ENCODE measurements at places on chromosomes 3 and 15.

DNA sequence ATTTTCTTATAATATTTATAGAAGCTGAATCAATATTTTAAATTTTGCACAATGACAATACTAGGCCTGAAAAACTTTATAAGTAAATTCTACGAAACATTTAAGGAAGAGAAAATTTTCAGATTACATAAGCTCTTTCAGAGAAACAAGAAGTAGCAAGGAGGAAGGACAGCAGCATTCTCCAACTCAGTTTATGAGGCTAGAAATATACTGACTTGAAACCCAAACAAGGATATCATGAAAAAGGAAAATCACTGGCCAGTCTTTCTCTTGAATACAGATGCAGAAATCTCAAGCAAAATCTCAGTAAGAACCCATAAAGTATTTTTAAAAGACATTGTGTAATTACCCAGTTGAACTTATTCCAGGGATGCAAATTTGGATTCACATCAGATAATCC lies 121.3 kb downstream of the STAC start:
- no peak for DNase-seq

- DNase-seq, result no peak
Measured at GRCh38 chr3:161576714-161577510, 80.3 kb downstream of the OTOL1 start.

GRCh38 chr3:49410846-49411534 lies 786 bp downstream of the RHOA start:
- no peak for DNase-seq

- no peak for DNase-seq
Measured at GRCh38 chr3:31488475-31489017, 44.2 kb upstream of the STT3B start.

DNA sequence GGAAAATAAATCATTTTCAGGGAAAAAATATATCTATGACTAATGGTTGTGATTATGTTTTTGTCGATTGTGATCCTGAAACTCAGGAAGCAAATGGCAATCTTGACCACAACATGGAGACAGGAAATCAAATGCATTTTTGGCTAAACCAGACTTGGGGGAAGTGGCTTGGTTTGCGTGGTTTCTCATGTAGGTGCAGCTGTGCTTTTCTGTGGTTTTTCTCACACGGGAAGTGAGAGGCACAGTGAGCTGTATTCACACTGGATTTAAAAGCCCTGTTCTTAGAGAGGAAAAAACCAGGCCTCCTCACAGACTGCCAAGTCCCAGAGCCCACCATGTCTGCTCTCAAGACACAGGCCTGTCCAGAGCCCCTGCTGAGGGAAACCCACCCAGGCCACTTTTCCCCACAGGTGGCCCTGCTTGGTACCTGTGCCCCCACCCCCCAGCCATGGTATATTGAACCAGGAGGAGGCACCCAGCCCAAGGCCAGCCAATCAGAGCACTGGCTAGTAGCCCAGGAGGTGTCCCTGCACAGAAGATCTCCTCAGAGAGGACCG lies 46.1 kb downstream of the BTD start:
- DNase-seq, result peak; percentile 99

DNA sequence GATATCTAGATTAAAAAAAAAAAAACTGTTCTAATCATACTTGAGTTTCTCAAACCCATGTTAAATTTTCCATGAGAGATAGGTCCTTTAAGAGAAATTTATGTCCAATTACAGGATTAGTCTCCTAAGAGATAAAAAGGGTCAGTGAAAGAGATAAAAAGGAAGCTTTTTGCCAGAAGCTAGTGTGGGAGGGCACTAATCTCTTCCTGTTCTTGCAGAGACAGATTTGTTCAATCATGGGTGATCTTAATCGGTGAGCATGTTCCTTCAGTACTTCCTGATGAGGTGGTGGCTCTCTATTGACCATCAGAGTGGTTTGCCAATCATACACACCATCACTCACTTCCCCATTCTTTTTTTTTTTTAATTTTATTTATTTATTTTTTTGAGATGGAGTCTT lies 16.9 kb upstream of the LPP start:
- no peak for DNase-seq

GRCh38 chr15:31130576-31131237 lies 29.2 kb upstream of the TRPM1 start:
- no peak for DNase-seq

DNA sequence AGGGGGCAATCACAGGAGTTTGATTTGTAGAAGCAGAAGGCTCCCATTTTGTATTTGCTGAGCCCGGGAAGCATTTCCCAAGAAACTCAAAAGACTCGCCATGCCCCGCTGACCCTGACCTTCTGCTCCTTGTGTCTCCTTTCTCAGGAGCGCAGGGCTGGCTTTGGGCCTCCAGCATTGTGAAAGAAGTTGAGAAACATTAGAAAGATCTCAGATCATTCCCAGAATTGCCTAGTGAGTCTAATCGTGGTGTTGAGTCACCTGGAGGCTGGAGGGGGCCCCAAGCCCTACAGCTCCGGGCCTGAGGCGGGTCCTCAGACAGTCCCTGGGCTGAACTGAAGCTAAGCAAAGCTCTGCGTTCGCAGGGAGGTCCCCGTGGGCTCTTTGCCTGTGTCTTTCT lies 10.9 kb upstream of the PIGZ start:
- DNase-seq, result peak; percentile 69

- DNase-seq, result peak; percentile 53
Measured at GRCh38 chr15:100753503-100753902, 126.1 kb upstream of the ALDH1A3 start.

DNA sequence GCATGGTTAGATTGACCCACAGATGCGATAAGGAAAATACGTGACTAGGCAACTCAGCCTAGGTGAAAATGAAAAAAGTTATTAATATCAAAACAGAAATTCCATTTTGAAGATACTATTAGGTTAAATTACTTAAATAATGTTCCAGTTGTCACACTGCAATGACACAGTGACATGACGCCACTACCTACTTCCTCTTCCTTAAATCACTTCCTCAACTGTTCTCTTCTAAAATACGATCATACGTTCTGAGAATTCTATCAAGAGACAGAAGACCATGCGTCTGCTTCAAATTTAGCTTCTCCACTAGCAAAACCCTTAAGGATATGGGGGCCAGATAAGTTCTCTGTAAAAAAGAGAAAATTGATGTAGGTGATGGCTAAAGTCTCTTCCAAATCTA lies 18.2 kb downstream of the CMTM6 start:
- no peak for DNase-seq

DNA sequence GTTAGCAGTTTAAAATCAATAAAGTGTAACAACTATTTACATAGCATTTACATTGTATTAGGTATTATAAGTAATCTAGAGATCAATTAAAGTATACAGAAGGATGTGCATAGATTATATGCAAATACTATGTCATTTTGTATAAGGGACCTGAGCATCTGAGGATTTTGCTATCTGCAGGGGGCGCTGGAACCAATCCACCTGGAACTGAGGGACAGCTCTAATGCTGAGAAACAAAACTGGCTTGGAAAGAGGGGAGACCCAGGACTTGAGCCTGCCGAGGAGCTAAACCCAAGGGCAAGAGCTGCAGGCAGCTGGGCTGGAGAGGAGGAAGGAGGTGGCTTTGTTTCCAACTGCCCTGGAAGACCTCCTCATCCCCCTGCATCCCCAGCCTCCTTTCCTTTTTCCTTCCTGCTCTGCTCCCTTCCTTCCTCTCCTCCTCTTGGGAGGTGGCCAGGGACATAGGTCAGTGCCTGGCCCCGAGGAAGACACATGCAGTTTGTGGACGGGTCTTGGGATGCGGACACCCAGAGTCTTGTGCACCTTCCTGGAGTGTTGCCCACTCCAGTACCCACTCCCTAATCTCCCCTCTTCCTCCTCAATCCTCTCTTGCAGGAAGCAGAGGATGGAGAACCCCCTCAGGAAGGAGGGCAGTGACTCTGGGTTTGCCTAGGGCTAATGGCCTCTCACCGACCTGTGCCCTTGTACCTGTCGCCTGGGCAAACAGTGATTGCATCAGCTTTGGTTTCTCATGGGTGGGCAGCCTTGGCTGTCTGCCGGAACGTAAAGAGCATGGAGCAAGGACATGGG lies 825 bp upstream of the RTP3 start:
- DNase-seq, result no peak

GRCh38 chr3:189071446-189071845 lies 100.3 kb upstream of the TPRG1 start:
- no peak for DNase-seq

- DNase-seq, result peak; percentile 53
Measured at GRCh38 chr15:64284042-64284441, 71.9 kb downstream of the CSNK1G1 start.

GRCh38 chr3:71312461-71312860 lies 271.1 kb downstream of the FOXP1 start:
- no peak for DNase-seq
